ENCODE measurements at places on chromosomes 3 and 15.

GRCh38 chr3:55721716-55722484 lies 234.8 kb upstream of the WNT5A start:
- peak; percentile 2 for DNase-seq

GRCh38 chr3:63067999-63068645 lies 192.9 kb upstream of the CADPS start:
- no peak for DNase-seq

GRCh38 chr15:55434989-55435825 lies 26.9 kb downstream of the PIERCE2 start:
- DNase-seq, result peak; percentile 8

DNA sequence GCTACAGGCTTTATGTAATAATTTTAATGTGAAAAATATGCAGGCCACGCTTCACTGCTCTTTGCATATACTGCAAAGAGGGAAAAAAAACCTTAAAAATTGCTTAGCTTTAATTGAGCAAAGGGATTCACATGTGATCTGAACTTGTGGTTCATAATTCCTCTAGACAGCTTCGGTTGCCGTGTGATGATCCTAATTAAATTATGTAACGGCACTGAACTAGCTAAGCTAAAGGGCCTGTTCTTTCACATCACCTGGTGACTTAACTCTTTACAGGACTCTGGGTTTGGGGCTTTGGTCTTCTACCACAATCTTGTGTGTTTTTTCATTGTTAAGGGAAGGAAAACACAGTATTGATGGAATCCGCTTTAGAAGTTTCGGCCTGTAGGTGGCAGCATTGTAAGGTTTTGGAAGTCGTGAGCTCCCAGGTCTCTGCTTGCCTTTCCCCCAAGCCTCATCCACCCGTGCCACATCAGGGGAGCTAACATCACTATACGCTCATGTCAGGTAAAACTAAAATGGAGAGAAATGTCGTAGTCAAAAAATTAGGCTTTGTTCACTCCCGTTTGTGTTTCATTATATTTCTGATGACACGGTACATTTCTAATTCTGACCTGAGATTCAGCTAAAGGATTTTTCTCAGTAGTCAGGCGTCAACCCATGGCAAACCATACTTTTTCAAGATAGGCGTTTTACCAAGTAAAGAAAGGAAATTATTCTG lies 205.6 kb upstream of the DPH6 start:
- DNase-seq, result no peak

- no peak for DNase-seq
Observed at GRCh38 chr3:148880681-148881080, 15.6 kb downstream of the CPA3 start.

GRCh38 chr15:95687061-95687460 lies 643.4 kb upstream of the NR2F2 start:
- DNase-seq, result no peak

DNA sequence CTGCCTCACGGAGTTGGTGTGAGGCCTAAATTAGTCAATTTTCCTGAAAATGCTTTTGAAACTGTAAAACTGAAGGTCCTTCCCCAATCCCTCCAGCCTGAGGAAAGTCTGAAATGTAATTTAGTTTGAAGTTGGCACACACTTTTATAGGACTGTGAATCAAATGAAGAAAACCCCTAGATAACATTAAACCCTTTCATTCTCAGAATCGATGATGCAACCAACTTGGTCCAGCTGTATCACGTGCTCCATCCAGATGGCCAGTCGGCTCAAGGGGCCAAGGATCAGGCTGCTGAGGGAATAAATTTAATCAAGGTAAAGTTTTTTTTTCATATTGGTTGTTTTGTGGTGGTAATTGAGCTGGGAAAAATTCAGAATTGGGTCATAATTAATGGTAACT lies 11.7 kb downstream of the MRPS22 start:
- no peak for DNase-seq

- DNase-seq, result no peak
Observed at GRCh38 chr3:110810356-110810755, 261.3 kb upstream of the NECTIN3 start.

Measured in stimulated activated naive CD4-positive, alpha-beta T cell (primary cell).